ENCODE measurements at places on chromosomes 12 and 14.

DNA sequence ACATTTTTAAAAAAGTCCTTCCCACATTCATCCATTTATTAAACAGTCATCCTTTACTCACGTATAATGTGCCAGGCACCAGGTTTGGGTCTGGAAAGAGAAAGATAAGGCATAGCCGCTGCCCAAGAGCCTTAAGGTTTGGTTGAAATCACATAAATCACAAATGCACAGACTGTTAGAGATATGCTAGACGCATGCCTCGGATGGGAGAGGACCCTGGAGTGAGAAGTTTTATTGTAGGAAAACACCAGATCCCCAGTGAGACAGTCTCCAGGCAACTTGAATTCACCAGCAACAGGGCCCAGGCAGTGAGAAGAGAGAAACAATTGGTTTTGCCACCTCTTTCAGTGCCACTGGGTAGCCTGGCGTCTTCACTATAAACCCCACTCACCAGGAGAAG is 305.9 kb upstream of the AMIGO2 start:
- DNase-seq: no peak

DNA sequence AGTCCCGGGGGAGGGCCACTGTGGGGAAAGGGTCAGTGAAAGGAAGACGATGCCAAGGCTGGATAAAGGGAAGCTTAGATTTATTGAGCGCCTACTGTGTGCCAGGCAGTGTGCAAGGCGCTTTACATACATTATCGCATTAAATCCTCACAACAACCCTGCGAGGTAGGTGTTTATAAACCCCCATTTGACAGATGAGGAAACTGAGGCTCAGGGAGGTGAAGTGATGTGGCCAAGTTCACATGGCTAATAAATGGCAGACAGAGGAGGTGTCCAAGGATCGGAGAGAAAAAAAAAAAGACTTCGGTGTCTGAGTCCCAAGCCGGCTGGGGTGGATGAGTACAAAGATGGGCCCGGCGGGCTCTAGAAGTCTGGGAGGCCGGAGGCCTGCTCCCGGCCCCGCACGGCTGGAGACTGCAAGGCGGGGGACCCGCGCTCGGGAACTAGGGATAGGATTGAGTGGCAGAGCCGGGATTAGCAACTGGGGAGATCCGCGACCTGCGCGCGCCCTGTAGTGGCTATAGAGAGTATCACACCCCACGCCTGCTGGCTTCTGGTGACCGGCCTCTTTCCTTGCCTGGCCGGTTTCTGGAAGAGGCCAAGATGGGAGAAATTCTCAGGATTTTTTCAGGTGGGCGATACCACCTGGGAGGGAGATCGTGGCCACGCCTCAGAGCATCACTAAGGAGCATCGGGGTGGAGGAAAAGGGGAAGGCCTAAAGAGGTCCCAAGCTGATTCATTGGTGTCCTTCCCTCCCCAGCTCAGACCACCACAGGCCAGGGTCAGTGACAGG is 3.9 kb downstream of the DDN start:
- no peak for DNase-seq

- no peak for DNase-seq
These were observed 98.7 kb downstream of the EML1 start for GRCh38 chr14:99891900-99892299.

DNA sequence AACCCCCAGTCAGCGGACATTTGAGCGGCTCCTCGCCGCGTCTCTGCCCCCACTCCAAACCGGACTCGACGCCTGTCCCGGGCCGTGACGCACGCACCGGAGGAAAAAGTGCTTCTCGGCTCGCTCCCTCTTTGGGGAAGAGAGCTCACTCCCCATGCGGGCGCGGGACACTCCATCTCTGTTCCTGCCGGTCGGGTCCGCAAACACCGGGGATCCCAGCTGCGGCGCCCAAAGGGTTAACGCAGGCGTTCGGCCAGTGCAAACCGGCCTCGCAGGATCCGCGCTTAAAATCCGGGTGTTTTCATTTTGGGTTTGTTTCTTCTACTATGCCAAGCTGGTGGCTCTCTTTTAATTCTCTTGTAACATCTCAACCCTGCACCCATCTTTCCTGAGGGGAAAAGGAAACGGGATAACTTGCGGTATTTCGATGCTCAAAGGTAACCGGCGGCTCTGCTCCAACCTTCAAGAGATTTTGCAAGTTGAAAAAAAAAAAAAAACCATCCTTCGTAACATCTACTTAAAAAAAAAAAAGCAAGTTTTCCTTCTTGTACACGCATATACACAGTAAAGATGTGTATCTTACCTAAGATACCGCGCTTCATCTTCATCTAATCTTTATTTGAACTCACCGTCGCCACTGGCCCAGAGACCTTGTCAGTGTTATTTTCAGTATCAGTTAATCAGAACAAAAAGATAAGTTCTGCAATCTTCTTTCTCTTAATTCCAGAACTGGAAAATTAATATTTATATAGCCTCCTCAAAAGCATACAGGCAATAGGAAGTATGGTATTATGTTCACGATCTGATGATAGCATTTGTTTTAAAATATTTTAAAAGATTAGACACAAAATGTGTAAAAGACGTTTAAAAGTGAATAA is 1.6 kb upstream of the ATP2B1 start:
- peak; percentile 29 for DNase-seq

DNA sequence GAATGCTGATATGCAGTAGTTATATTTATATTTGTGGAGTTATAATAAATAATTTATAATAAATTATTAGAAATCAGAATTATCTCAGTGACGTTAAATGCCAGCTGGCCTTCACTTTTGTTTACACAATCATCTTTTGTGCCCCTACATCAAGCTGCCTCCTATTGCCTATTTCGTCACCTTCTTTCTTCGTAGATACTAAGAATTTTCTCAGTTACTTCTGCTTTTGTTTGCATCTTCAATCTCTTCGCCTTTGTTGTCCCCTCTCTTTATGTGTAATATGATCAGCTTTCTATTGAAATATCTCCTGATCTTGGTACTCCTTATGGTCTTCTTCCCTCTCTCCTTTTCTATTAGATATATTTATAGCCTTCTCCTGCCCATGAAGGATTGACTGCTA is 197.0 kb downstream of the ERC1 start:
- no peak for DNase-seq

DNA sequence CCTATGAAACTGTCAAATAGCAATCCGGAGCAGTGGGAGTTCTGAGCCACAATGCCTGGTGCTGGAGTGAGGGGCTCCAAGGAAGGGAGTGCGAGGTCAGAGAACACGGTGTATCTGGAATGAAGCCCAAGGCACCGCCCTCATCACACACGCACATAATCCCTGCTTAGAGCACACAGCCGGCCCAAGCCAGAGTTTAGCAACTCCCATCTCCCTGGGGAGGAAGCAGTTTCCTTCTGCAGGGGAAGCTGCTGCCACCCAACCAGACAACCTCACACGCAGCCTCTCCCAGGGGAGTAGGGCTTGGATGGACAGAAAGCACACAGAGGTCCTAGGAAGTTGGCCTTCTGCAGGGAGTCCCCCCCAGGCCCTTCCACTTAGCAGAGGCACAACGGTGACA is 31.3 kb downstream of the ACTN1 start:
- DNase-seq: peak; percentile 41

- no peak for DNase-seq
These were observed 204.4 kb upstream of the NUDT4 start for GRCh38 chr12:93173178-93173957.

DNA sequence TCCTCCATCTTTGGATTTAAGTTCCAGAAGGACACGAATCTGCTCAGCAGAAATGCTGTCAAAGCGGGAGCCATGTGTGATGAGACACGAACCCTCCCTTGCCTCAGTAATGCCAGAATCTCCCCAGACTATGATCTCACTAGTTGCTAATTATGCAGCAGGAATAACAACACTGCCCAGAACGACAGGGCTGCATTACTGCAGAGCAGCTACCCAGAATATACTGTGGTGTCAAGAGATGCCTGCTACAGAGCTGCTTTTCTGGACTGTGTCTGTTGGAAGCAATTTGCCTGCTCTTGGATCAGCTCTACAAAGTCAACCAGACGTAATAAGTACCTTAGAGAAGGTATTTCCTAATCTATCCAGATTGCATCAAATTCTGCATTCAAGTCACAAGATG is 5.5 kb downstream of the CSRNP2 start:
- DNase-seq: no peak

- DNase-seq: no peak
These were observed 15.4 kb upstream of the KRT5 start for GRCh38 chr12:52535574-52535973.

DNA sequence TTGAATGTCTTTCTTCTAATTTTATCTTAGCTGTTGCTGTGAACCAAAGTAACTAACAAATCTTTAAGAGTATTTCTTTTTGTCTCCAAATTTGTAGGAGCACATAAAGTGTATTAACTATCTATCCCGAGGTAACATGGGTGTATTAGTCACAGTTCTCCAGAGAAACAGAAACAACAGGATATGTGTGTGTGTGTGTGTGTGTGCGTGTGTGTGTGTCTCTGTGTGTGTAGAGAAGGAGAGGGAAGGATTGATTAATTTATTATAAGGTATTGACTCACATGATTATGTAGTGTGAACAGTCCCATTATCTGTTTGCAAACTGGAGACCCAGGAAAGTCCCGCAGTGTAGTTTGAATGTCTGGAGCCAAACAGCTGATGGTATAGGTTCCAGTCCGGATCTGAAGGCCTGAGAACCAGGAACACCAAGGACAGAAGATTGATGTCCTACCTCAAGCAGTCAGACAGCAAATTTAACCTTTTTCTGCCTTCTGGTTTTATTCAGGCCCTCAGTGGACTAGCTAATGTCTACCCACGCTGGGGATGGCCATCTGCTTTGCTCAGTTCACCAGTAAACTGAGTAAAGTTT is 14.4 kb downstream of the G2E3 start:
- DNase-seq: peak; percentile 66

DNA sequence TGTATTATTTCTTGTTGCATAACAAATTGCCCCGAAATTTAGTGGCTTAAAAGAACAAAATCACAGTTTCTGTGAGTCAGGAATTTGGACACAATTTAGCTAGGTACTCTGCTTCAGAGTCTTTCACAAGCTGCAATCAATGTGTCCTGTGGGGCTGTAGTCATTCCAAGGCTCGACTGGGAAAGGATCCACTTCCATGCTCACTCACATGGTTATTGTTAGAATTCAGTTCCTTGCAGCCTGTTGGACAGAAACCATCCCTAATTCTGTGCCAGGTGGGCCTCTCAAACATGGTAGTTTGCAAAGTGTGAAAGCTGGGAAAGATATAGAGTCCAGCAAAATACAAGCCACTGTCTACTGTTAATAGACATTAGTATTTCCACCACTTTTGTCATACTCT is 59.7 kb upstream of the ARID2 start:
- peak; percentile 22 for DNase-seq

- peak; percentile 41 for DNase-seq
These were observed 63.0 kb upstream of the PTHLH start for GRCh38 chr12:28035500-28035899.

GRCh38 chr12:121176826-121177529 is 33.0 kb upstream of the P2RX4 start:
- DNase-seq: no peak

- DNase-seq: peak; percentile 45
These were observed 23.3 kb downstream of the SNRPF start for GRCh38 chr12:95882080-95882479.

- DNase-seq: no peak
These were observed 16.1 kb downstream of the ACSM4 start for GRCh38 chr12:7319930-7320329.

DNA sequence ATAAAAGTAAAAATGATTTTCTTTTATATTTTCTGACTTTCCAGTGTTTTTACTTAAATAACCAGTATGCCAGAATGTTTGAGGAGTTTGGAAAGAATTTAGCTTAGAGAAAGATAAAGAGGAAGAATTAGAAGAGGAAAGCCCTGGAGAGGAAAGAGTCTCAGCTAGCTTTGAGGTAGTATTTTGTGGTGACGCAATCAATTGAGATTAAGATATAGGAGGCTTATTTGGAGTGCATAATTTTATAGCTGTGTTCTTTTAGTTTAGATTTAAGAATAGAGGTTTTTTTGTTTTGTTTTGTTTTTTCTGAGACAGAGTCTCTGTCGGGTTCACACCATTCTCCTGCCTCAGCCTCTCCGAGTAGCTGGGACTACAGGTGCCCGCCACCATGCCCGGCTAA is 18.1 kb downstream of the CLEC2B start:
- DNase-seq: no peak

- no peak for DNase-seq
These were observed 24.9 kb downstream of the SPTSSA start for GRCh38 chr14:34436960-34437728.

DNA sequence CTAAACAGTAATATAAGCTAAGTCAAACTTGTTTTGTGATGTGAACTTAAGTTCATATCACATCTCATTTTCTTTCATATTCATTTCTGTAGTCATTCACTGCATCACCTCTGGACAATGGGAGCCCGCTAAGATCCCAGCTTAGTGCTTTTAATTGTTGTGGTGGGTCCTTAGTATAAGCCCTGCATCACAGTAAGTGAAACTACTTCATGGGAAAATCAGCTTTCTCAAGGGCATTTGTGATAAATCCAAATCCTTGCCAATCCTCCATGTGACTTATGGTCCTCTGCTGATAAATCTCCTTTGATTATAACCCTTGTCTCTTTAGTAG is 98.3 kb downstream of the PLEKHA5 start:
- DNase-seq: no peak

GRCh38 chr12:132772606-132773005 is 11.0 kb upstream of the ANKLE2 start:
- no peak for DNase-seq

- DNase-seq: no peak
These were observed 70.8 kb downstream of the ITPR2 start for GRCh38 chr12:26762186-26762585.

GRCh38 chr14:95003099-95003960 is 154.0 kb downstream of the DICER1 start:
- DNase-seq: no peak

DNA sequence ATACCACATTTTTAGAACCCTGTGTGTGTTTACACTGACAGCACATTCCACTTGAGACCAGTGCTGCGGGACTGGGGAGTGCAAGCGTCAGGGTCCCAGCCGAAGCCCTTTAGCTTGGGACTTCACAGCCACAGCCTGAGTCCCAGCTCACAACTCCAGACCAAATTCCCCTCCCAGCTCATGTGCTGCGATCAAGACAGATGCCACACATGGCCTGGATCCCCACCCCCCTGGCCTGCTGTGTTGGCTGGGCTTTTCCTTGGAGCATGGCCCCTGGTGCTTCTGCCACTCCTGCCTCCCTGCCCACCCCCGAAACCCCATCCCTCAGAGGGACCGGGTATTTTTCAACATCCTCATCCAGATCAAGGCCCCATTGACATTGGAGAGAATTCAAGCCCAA is 63.7 kb downstream of the WDR20 start:
- no peak for DNase-seq

- DNase-seq: no peak
These were observed 5.0 kb downstream of the CMTM5 start for GRCh38 chr14:23381871-23382270.

DNA sequence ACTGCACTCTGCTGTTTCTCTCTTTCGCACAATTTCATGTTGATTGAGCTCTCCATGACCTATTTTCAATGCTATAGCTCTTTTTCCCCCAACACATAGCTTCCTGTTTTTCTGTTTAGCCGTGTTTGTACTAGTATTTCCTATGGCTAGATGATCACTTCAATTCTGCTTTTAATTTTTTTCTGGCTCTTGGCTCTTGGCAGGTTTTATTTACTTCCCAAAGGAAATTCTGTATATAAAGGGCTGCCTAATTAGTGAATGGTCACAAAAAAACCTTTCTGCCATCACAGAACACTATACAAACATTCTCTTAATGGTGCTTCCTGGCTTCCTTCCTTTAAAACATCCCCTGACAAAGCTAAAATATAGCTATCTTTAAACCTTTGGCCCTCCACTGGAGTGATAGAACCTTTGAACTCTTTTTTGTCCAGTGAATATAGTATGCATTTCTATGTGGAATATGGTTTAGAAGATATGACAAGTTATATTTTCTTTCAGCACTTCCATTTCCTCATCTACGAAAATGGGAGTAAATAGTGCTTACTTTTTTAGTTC is 88.2 kb downstream of the RASSF9 start:
- DNase-seq: no peak

All from stromal cell of bone marrow (primary cell).